D341Med (cell line): ENCODE measurements at places on chromosomes 4 and X.

DNA sequence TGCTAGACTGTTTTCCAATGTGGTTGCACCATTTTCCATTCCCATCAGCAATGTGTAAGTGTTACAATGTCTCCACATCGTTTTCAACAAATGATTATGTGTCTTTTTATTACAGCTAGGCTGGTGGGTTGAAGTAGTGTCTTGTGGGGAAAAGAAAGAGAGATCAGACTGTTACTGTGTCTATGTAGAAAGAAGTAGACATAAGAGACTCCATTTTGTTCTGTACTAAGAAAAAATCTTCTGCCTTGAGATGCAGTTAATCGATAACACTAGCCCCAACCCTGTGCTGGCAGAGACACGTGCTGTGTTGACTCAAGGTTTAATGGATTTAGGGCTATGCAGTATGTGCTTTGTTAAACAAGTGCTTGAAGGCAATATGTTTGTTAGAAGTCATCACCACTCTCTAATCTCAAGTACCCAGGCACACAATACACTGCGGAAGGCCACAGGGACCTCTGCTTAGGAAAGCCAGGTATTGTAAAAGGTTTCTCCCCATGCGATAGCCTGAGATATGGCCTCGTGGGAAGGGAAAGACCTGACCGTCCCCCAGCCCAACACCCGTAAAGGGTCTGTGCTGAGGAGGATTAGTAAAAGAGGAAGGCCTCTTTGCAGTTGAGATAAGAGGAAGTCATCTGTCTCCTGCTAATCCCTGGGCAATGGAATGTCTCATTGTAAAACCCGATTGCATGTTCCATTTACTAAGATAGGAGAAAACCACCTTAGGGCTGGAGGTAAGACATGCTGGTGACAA, 23.0 kb upstream of the UGT2B15 start:
- DNase-seq, result no peak

- no peak for DNase-seq
Measured at GRCh38 chr4:70741867-70742658, 20.3 kb downstream of the RUFY3 start.

DNA sequence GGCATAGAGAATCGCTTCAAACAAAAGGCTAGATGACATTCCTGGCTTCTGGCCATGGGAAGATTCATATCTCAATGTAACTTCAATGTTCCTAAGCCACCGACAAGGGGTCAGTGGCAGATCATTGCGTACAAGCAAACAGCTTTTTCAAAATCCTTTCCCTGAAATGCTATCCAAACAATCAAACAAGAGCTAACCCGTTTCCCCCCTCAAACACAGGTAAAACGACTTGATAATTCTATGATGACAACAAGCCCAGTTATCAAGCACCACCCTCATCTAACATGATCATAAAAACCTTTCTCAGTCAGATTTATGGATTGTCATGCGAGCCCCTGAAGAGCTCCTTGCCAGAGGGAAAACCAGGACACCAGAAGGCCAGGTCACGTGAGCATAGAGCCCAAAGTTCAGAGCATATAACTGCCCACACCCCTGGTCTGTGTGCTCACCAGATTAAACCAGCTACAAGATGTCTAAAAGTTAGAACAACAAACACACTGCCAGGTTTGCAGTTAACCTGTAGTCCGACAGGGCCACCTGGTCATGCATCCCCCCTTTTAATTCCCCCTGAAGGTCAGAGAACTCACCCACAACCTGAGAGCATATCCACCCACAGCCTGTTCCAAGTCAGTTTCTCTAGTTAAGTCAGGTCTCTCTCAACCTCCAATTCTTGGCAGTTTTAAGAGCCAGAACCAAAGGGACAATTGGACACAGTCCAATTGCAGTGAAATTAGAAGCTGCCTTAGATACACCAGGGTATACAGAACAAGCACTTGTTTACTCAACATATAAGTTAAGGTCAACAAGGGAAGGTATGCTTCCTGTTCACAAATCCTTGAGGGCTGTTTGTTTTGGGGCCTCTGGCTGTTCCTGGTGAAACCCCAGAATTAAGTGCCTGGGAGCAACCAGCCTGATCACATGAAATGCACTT, 248.1 kb upstream of the PPARGC1A start:
- no peak for DNase-seq

GRCh38 chr4:156575430-156576073, 396.0 kb downstream of the PDGFC start:
- no peak for DNase-seq

- DNase-seq, result no peak
Measured at GRCh38 chrX:49176421-49177326, 5.0 kb downstream of the PLP2 start.

DNA sequence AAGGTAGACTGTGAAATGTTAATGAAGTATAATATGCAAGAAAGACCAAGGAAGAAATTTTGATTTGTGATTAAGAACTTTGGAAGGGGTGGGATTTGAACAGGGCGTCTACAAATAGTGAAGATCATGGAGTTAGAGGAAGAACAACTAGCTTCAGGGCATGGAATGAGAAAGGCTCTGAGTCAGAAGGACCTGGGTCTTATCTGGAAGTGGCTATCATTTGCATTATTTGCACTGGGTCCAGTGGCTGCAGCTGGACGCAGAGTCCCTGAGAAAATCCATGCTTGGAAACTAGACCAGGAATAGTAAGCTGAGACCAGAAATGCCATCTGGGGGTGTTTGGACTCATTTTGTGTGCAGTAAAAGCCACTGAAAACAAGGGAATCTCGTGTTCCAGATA, 4.3 kb upstream of the LIMCH1 start:
- no peak for DNase-seq

- no peak for DNase-seq
Measured at GRCh38 chr4:168615294-168616065, 118.6 kb downstream of the PALLD start.

GRCh38 chr4:150681063-150681462, 99.1 kb downstream of the MAB21L2 start:
- no peak for DNase-seq
